ENCODE measurements at places on chromosomes 7 and 10.

DNA sequence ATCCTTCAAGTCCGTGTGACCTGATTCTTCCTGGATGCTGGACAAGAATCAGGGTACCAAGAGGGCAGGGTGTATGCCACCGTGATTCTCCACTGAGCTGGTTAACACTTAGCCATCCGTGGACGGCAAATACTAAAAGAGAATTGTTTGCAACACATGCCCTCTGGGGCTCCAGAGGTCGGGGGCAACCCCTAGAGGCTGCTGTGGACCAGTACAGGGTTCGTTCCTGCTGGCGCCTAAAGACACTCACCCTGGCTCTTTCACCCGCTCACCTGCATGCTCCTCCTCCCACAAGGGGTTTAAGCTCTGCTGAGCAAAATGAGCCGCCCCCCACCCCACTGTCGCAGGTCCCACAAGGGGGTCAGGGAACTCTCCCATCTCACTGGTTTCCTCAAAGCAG lies 148.7 kb upstream of the ITGB1 start:
- DNase-seq, result no peak

DNA sequence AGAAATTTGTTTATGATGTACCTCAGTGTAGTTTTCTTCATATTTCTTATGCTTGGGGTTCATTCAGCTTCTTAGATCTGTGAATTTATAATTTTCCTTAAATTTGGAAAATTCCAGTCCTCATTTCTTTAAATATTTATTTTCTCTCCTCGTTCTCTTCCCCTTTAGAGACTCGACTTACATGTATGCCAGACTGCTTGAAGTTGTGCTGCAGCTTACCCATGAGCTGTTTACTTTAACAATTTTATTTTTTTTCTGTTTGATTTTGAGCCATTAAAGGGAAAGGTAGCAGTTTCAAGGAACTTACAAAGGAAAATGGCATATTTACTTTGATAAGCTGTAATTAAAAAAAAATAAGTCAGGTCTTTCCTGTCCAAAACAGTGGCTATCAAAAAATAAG lies 123.0 kb upstream of the ZNF32 start:
- no peak for DNase-seq

DNA sequence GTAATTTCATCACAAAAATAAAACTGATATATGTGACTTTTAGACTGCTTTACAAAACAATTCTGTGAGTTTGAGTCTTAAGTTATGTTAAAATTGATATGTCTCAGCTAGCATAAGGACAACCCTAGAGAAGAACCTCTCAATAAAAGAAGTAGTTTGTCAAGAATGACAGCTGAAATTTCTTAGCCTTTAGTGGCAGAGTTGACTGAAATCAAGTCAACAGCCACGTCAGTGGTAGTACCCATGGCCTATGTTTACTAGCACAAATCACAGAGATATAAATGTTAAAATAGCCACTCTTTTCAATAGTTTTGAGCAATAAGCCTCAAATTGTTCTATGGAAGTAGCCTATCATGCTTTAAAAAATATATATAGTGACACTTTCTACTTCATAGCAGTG lies 138.9 kb upstream of the FERD3L start:
- peak; percentile 39 for DNase-seq

DNA sequence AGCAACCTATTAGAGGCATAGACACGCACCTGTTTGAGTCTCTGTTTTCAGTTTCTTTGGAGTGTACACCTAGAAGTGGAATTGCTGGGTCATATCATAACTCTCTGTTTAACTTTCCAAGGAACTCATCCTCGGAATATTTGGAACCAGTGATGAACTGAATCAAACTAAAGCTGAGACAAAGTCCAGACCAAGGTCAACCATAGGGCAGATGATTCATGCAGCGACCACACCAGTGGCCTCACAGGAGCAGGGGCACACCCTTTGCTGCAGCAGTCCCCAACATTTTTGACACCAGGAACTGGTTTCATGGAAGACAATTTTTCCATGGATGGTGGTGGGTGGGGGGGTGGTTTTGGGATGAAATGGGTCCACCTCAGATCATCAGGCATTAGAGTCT lies 4.9 kb upstream of the OPTN start:
- no peak for DNase-seq

- no peak for DNase-seq
Measured at GRCh38 chr7:82382276-82382675, 61.3 kb downstream of the CACNA2D1 start.

DNA sequence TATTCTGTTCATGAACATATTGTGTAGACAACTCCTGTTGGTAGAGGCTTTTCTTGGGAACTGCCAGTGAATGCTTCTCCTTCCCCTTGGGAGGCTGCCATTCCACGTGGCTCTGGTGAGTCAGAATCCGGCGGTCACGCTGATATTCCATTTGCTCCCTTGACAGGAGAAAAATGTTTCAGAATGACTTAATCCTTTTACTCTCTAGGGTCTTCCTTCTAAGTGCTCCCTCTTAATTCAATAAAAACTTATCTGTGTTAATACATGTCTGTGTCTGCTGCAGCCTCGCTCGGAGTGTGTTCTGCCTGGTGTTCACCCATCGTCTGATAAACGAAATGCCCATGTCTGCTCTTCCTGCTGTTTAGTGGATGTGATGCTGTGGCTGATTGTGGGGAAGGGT lies 278.6 kb downstream of the ARHGAP12 start:
- peak; percentile 92 for DNase-seq

DNA sequence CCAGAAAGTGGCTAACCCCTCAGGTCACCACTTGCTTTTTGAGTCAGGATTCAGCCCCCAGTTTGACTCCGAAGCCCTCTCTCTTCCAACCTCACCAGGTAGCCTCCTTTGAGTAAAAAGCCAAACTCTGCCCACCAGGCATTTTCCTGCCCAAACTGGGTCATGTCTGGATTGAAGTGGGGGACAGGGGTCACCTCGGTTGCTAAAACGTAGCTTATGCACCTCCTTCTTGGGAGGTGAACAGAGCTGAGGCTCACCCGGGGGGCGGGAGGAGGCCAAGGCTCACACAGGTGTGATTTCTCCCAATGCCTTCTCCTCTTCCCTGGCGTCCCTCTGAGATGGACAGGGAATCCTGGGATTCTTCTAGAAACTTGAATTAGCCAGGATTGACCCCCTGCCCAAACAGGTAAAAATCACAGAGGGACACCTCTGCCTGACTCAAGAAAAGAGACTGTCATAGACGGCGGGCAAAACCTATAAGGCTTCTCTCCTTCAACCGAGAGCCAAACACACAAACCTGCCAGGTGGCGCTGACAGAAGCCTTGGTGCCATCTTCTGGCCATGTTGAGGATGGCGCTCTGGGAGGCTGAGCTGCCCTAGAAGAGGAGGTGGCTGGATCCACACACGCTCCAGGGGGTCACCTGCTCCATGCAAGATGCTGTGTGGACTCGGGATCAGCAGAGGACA lies 51.6 kb downstream of the PRLHR start:
- peak; percentile 20 for DNase-seq

- no peak for DNase-seq
Measured at GRCh38 chr7:78514634-78515033, 716.1 kb downstream of the PHTF2 start.

GRCh38 chr10:96406091-96406490 lies 47.3 kb upstream of the OPALIN start:
- no peak for DNase-seq

GRCh38 chr10:17850501-17850900 lies 41.4 kb downstream of the MRC1 start:
- DNase-seq, result no peak

GRCh38 chr7:135599471-135599870 lies 41.8 kb downstream of the NUP205 start:
- DNase-seq, result no peak

DNA sequence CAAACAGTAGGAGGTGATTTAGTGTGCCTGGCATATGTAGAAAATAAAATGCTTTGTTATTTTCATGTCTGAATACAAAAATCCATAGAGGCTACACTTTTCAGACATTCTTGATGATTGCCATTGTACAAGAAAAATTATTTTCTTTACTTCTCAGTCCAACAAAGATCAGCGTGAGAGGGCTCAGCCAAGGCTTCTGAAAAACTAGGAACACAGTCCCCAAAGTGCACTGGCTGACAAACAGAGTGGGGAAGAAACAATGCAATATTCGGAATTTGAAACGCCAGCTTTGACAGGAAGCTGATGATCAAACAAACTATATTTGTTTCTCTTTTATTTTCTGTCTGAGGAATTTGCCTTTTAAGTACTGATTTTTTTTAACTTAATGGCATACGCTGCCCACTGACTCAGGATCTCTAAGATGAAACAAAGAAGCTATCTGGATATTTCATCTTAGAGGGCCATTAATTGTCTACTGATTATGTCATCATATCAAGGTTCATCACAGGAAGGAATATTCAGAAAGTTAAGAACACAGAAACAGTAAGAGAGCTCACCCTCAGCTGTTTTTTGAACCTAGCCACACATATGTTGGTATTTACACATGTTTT lies 197.0 kb upstream of the INHBA start:
- no peak for DNase-seq

Measured in cardiac fibroblast (primary cell).